ENCODE measurements at places on chromosomes 4 and X. TPM values are rescaled to one million over a fixed set of nuclear protein-coding genes. Genes with fewer than 3 reads are reported as not detected.
A peak's percentile ranks its signal among the peaks of the same experiment; 100 is the strongest.

DNA sequence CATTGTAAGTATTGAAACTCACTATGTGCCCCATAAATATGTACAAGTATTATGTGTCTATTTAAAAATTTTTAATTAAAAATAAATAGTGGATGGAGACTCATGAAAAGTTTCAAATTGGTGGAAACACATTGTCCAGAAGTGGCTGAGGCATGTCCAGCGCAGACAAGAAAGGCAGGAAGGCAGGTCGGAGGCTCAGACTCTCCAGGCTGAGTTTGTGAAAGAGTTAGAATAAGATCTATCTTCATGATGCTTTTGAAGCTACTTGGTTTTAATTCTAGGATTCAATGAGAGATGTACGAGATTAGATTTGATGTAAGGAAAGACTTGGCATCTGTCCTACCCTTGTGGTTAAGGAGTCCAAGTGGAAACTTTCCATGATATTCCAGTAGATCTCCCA, 19.8 kb downstream of the PNMA6F start:
- H3K36me3 ChIP-seq: no peaks in the 10 kb centered on the region
- no peak for DNase-seq
- H3K27ac ChIP-seq: no peak overlapping the region
- H3K4me3 ChIP-seq: no peak overlapping the region
- no peaks in the 10 kb centered on the region for H3K4me1 ChIP-seq

DNA sequence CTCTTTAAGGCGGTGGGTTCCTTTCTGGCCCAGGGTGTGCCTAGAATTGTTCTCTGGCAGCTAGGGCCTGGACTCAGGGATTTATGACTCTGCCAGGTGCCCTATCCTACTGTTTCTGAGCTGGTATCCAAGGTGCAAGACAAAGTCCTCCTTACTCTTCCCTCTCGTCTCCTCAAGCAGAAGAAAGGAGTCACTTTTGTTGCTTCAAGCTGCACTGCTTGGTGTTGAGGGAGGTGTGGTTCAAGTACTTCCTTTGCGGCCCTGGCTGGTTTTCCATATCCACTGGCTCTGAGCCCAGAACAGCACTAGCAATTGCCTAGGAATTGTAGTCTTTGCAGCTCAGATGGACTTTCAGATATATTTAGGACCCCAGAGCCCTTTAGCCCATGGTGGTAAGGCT, 39.3 kb downstream of the RTL3 start:
- no peaks in the 10 kb centered on the region for H3K4me1 ChIP-seq
- no peaks in the 10 kb centered on the region for H3K36me3 ChIP-seq
- H3K4me3 ChIP-seq: no peak overlapping the region
- no peaks in the 10 kb centered on the region for H3K27me3 ChIP-seq

DNA sequence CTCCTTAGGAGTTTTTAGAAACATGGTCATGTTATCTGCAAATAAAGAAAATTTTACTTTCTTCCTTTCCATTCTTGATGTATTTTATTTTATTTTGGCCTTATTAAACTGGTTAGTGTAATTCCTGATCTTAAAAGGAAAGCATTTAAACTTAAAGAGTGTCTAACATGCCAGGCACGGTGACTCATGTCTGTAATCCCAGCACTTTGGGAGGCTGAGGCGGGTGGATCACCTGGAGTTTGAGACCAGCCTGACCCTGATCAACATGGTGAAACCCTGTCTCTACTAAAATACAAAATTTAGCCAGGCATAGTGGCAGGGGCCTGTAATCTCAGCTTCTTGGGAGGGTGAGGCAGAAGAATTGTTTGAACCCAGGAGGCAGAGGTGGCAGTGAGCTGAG, 281.3 kb downstream of the PTTG2 start:
- DNase-seq: no peak
- no peaks in the 10 kb centered on the region for H3K36me3 ChIP-seq
- H3K27ac ChIP-seq: no peak overlapping the region
- peaks cover 7% of the 10 kb centered on the region for H3K27me3 ChIP-seq
- H3K4me3 ChIP-seq: no peak overlapping the region
- H3K4me1 ChIP-seq: peaks cover 14% of the 10 kb centered on the region

GRCh38 chr4:10441512-10441911, 15.7 kb downstream of the ZNF518B start:
- H3K4me3 ChIP-seq: no peak overlapping the region
- DNase-seq: no peak
- no peaks in the 10 kb centered on the region for H3K4me1 ChIP-seq

DNA sequence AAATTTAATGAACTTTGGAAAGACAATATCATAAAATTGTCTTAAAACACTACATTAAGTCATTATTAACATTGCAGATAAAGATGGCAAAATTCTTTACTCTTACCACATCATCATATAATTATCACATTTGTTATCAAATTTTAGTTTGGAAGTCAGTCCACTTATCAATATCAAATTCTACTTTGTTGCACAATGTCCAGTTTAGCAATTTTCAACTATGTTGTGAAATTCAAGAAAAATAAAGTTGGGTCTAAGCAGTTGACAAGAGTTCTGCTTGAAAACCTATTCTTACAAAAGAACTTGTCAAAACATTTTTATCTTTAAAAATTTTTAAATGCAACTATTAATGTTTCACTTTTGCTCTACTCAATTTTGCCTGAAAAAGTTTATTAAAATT, 44.7 kb upstream of the TET2 start:
- peaks cover 22% of the 10 kb centered on the region for H3K27me3 ChIP-seq
- H3K4me1 ChIP-seq: no peaks in the 10 kb centered on the region

- H3K4me3 ChIP-seq: no peak overlapping the region
- no peak for DNase-seq
- no peaks in the 10 kb centered on the region for H3K36me3 ChIP-seq
- H3K27me3 ChIP-seq: no peaks in the 10 kb centered on the region
Observed at GRCh38 chrX:44036336-44036735, 63.1 kb upstream of the NDP start.

DNA sequence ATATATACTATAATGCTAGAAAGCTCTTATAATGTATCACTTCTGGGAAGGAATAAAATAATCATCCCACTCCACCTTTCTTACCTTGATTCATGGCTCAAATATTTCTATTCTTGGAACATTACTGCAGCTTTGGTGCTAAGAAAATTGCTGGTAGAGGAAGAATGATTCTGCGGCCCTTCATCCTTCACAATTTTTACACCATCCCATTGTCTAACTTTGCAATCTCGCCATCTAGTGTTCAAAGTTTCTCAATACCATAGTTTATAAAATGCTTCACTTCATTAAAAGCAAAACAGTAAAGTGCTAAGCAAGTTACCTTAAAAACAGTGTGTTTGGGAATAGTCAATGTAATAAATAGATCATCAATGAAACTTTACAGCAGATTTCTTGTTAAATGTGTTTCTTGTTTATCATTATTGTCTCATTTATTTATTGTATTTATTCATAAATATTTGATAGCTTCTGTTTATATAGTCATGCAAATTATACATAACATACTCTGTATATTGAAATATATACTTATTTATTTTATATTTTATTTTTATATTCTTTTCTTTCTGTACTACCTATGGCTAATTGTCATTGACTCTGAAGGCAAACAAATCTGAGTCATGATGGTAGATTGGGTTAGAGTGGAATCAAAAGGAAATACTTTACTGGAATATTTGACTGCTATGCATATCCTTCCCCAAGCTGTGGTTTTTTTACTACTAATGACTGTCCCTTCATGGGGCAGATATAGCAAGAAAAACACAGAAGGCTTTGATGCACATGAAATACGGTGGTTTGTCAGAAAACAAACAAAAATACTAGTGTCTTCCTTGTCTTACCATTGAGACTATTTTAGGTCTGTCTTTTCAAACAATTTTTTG, 390.7 kb downstream of the MAPK10 start:
- no peak overlapping the region for H3K27ac ChIP-seq
- H3K36me3 ChIP-seq: no peaks in the 10 kb centered on the region

DNA sequence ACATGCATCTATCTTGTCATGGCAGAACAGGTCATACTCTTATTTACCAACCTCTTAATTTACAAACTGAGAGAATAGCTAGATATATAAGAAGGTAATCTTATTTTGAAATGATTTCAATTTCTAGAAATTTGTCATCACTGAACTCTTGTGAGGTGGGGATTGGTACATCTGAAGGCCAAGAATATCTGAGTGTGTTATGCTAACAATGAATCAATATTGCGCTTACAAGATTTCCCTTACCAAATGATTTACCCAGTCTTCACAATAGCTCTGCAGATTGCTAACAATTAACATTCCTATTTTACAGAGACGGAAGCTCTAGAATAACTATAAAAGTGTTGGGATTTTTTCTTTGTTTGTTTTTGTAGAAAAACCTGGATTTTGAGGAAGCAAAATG, 48.3 kb downstream of the RBPJ start:
- H3K27ac ChIP-seq: no peak overlapping the region
- peaks cover 21% of the 10 kb centered on the region for H3K36me3 ChIP-seq
- H3K27me3 ChIP-seq: peaks cover 9% of the 10 kb centered on the region
- H3K4me3 ChIP-seq: no peak overlapping the region

DNA sequence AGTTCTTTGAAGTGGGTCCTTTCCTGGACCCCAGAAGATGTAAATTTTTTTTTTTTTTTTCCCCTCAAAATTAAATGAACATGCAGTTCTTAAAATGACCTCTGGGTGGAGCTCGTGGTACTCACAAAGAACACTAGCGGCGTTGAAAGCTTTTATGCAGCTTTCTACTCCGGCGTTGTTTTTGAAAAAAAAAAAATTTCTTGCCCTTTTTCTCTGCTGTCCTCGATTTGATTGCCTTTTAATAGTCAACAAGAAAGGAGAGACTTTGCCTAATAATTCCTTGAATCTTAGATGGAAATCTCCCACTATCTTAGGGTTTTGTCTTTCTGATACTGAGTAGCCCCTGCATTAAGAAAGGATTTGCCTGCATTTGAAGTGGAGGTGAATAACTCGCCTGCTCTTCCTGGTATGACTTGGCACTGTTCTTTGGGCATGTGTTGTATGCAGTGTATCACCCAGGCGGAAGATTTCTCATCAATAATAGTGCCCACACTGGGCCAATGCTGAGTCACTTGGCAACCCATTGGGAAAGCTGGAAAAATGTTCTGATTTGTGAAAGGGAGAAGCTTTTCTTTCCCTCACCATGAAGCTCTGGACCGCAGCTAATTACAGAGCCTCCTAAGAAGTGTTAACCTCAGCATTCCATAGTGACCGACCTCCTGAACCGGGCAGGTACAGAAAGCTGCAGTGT, 104.0 kb downstream of the PHEX start:
- no peak overlapping the region for H3K4me3 ChIP-seq
- no peaks in the 10 kb centered on the region for H3K36me3 ChIP-seq
- peak; percentile 63 for DNase-seq
- H3K4me1 ChIP-seq: no peaks in the 10 kb centered on the region

DNA sequence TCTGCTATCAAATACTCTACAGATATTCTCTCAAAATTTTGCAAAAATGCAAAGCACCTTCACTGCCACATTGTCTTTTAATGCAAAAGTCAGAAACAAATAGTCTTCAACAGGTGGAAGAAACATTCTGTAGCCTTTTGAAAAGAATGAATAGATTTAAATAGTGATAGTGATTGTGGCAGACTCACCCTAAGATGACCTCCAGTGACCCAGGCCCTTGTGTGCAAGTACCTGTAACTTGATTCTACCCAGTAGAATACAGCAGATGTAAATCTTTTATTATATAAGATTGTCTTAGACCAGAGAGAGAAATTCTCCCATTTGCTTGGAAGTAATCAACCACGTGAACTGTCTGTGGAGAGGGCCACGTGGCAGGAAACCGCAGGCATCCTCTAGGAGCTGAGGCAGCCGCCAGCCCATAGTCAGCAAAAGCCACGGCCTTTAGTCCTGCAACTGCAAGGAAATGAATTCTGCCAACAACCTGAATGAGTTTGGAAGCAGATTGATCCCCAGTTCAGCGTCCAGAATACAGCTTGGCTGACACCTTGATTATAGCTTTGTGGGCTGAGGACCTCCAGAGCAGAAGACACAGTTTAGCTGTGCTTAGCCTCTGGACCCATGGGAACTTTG, 272.5 kb downstream of the ARHGAP10 start:
- no peak overlapping the region for H3K4me3 ChIP-seq
- H3K4me1 ChIP-seq: peaks cover 18% of the 10 kb centered on the region
- no peak for DNase-seq
- H3K27me3 ChIP-seq: no peaks in the 10 kb centered on the region
- peaks cover 4% of the 10 kb centered on the region for H3K36me3 ChIP-seq

- H3K4me1 ChIP-seq: peaks cover 3% of the 10 kb centered on the region
- no peak overlapping the region for H3K4me3 ChIP-seq
- H3K27ac ChIP-seq: no peak overlapping the region
- peaks cover 10% of the 10 kb centered on the region for H3K36me3 ChIP-seq
- no peak for DNase-seq
Observed at GRCh38 chrX:2340991-2341390, 159.8 kb downstream of the DHRSX start.

GRCh38 chrX:140503714-140504351, 1.0 kb downstream of the SOX3 start:
- peaks cover 4% of the 10 kb centered on the region for H3K27me3 ChIP-seq
- H3K4me3 ChIP-seq: no peak overlapping the region
- H3K36me3 ChIP-seq: no peaks in the 10 kb centered on the region
- H3K4me1 ChIP-seq: no peaks in the 10 kb centered on the region

GRCh38 chrX:643241-643595, 12.6 kb downstream of the SHOX start:
- no peak overlapping the region for H3K27ac ChIP-seq
- H3K4me3 ChIP-seq: no peak overlapping the region
- DNase-seq: peak; percentile 37
- no peaks in the 10 kb centered on the region for H3K36me3 ChIP-seq
- no peaks in the 10 kb centered on the region for H3K4me1 ChIP-seq

DNA sequence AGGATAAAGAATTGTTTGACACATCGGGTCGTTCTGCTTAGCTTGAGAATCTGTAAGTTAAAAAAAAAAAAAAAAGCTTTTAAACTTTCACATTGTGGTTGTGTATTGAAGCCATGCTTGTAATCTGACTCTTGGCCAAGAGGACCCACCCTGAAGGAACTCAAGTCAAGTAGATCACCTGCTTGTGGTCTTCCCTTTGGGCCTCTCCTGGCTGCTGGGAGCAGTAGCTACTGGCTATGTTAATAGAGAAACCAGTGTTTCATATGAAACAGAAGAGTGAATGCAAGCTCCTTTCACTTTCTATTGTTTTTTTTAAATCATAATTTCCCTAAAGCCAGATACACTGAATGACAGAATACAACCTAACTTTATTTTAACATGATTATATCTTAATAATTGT, 402.4 kb upstream of the NDST4 start:
- no peak for DNase-seq
- H3K27ac ChIP-seq: no peak overlapping the region
- no peaks in the 10 kb centered on the region for H3K4me1 ChIP-seq
- no peak overlapping the region for H3K4me3 ChIP-seq
- H3K36me3 ChIP-seq: no peaks in the 10 kb centered on the region
- H3K27me3 ChIP-seq: no peaks in the 10 kb centered on the region

- H3K4me3 ChIP-seq: no peak overlapping the region
- H3K27me3 ChIP-seq: no peaks in the 10 kb centered on the region
- no peaks in the 10 kb centered on the region for H3K4me1 ChIP-seq
- H3K36me3 ChIP-seq: peaks cover 5% of the 10 kb centered on the region
Observed at GRCh38 chr4:180947425-180947824, 1295.8 kb upstream of the TENM3 start.

GRCh38 chr4:35105486-35105885, 1138.8 kb downstream of the ARAP2 start:
- no peaks in the 10 kb centered on the region for H3K4me1 ChIP-seq
- no peak overlapping the region for H3K27ac ChIP-seq
- no peaks in the 10 kb centered on the region for H3K27me3 ChIP-seq
- no peak for DNase-seq

The IQSEC2 gene
- 0.86 TPM for total RNA-seq

The PAGE5 gene
- total RNA-seq: not detected

The OPRPN gene
- total RNA-seq: not detected

The ABLIM2 gene
- 0.24 TPM for total RNA-seq

The RUFY3 gene
- total RNA-seq: 26.3 TPM

The EDA2R gene
- 0.28 TPM for total RNA-seq

Data from natural killer cell treated with Interleukin-12 subunit alpha and Interleukin-12 subunit beta and Interleukin-15 and Interleukin-18, amount 100 ng/mL, for 72 hours (primary cell).